Cardiac muscle cell (in vitro differentiated cells and primary cell): ENCODE measurements at places on chromosomes 12 and 14. TPM values are rescaled to one million over a fixed set of nuclear protein-coding genes. Genes with fewer than 3 reads are reported as not detected.
A peak's percentile ranks its signal among the peaks of the same experiment; 100 is the strongest.

Gene RAD9B
- total RNA-seq = 0.21 and 1.1 TPM in 2 replicates

DNA sequence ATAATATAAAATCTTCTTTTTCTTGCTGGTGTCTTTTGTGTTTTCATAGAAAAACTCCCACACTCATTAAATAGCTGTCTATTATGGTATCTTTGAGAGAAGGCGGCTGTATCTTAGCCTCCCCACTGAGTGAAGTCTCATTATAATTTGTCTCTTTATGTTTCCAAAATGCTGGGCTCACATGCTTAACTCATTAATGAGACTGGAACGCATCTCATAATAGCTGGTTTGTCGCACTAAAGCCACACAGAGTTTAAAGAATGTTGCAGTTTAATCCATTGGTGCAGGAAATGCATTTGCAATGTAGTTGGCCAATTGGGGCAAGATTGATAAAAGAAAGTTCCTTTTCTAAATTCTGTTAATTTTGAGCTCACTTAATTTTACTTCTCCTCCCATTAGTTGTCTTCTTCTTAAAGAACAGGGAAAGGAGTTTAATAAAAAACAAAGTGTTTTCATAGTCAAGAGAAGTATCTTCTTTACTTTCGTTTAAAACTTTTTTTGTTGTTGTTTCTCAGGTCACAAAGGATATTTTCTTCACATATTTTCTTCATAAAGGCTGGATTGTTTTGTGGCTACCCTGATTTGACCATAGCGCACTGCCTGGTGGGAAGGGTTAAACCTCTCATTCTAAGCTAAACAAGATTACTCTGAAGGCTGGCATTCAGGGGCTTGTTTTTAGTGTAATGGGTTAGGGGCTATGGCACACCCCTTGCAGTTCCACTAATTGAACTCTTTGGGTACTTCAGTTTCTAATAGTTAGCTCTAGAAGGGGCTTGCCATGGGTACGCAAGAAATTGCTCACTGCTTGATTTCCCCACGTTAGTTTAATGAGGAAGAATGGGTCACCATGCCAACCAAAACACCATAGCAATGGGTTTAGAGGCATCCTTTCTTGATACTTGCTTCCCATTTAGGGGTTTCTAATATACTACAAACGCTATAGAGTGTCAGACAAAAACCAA lies 197.0 kb downstream of the TMTC2 start:
- no peaks in the 10 kb centered on the region for H3K4me1 ChIP-seq
- H3K27ac ChIP-seq = no peak overlapping the region
- H3K27me3 ChIP-seq = no peaks in the 10 kb centered on the region

Gene OR6C2
- total RNA-seq = not detected in 2 replicates

DNA sequence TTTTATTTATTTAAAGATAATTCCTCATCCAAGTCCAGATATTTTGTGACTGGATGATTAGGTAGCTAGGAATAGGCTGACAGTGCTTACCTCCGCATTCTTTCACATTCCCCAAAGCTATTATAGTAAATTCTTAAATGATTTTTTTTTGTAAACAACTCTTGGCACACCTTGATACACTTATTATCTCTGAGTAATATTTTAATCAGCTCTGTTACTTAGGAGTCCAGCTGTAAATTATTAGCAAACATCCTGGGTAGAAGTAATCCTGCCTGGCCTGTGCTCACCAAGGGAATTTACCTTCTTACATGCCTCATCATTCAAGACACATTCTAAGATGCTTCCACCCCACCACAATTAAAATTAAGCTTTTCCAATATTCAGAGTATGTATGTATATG lies 186.1 kb downstream of the SLC2A13 start:
- no peak for DNase-seq
- no peak overlapping the region for H3K27ac ChIP-seq
- H3K4me1 ChIP-seq = no peaks in the 10 kb centered on the region
- no peaks in the 10 kb centered on the region for H3K36me3 ChIP-seq
- H3K4me3 ChIP-seq = no peak overlapping the region

DNA sequence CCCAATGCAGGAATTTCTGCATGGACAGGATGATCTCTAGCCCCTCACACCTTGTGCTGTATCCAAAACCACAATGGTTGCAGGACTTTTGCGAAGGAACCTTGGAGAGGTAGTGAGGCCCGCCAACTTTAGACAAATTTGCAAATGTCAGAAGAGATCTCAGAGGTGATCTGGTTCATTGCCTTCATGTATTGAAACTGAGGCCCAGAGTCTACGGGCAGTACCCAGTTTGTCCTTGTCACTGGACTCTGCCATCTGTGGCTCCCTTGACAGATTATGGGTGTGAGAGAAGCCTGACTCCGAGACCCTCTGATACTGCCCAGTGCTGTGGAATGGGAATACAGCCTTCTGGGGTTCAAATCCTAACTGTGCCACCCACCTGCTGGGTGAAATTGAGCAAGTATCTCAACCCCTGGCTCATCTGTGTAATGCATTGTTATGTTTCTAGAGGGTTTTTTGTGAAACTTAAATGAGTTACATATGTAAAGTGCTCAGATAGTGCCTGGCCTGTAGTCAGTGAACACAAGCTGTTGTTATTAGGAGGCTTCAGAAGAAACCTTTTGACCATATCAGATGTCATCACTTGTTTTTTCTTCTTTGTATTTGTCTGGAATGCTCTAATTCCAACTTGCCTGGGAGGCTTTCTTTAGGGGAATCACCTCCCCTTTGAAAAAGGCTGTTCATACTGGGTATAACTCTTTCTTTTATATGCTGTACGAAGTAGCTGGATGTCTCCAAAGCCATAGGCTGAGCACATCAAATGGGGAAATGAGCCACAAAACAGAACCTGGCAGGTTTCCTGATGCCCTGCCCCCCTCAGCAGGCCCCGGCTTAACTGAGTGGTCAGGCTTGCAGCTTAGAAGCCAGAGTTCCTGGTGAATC lies 71.4 kb upstream of the SRSF5 start:
- peaks cover 51% of the 10 kb centered on the region for H3K4me1 ChIP-seq
- peak; percentile 39 for DNase-seq
- H3K36me3 ChIP-seq = no peaks in the 10 kb centered on the region

DNA sequence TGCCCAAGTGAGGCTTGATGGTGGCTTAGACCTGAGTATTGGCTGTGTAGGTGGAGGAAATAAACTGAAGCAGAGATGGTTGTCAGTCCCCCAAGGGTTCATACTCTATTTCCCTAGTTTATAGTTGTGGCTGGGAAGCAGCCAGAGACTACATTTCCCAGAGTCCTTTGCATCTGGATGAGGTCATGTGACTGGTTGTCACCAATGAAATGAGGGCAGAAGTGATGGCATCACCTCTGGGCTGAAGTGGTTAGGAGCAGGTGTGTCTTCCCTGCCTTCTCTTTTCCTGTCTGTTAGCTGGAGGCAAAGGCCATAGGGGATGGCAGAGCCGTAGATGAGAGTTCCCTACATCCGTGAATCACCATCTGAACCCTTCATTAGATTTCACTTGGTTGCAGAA lies 16.3 kb upstream of the NOS1 start:
- no peaks in the 10 kb centered on the region for H3K36me3 ChIP-seq
- H3K4me3 ChIP-seq = no peak overlapping the region

DNA sequence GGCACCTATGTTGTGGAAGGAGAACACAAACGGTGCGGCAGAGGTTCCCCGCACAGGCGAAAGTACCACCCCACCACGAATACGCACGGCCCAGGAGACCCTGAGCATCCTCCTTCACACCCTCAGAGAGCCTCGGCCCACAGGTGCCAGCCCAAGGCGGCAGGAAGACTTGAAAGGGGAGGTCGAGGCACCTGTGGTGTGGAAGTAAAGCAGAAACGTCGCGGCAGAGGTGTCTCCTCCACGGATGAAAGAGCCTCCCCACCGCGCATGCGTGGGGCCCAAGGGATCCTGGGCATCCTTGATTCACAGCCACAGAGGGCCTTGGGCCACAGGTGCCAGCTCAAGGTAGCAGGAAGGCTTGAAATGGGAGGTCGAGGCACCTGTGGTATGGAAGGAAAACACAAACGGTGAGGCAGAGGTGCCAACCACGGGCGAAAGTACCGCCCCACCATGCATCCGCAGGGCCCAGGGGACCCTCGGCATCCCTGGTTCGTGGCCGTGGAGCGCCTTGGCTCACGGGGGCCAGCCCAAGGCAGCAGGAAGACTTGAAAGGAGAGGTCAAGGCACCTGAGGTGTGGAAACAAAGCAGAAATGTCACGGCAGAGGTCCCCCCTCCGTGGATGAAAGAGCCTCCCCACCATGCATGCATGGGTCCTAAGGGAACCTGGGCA lies 380.1 kb downstream of the ALG10 start:
- no peak overlapping the region for H3K4me3 ChIP-seq
- no peaks in the 10 kb centered on the region for H3K4me1 ChIP-seq
- no peak overlapping the region for H3K27ac ChIP-seq
- H3K27me3 ChIP-seq = no peaks in the 10 kb centered on the region
- DNase-seq = no peak

DNA sequence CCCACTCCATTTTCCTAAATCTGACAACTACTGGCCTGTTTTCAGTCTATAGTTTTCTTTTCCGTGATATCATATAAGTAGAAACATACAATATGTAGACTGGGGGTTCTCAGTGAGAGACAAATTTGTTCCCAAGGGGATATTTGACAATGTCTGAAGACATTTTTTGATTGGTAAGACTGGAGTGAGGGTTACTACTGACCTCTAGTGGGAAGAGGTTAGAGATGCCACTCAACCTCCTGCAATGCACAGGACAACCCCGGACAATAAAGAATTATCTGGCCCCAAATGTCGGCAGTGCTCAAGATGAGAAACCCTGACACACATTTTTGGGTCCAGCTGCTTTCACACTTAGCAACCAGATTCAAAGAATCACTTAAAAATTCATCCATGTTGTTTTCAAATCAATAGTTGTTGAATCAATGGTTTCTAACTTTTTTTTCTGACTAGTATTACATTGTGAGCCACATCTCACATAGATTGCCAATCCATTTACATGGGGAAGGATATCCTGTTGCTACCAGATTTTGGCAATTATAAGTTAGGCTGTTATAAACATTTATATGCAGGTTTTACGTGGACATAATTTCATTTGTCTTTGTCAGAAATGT lies 307.1 kb downstream of the RPL10L start:
- DNase-seq = peak; percentile 2
- H3K4me3 ChIP-seq = no peak overlapping the region
- H3K4me1 ChIP-seq = no peaks in the 10 kb centered on the region
- H3K27me3 ChIP-seq = no peaks in the 10 kb centered on the region
- no peaks in the 10 kb centered on the region for H3K36me3 ChIP-seq
- no peak overlapping the region for H3K27ac ChIP-seq

Gene CAPZA3
- not detected in 2 replicates for total RNA-seq

DNA sequence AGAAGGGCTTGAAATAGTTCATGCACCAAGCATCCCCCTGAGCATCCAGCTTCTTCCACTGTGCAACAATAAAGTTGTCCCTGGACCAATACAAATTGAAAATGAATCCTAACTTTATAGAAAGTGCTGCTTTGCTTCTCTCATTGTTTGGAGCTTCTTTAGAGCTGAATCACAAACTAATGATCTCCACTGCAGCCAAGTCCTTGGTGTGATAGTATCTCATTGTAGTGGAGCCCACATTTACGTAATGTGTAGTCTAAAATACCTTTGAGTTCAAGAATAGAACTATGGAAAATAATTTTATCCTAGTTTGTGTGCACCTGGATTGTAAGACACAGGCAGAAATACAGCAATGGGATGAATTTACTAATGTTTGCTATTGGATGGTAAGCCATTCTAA lies 319.9 kb downstream of the EGLN3 start:
- H3K36me3 ChIP-seq = no peaks in the 10 kb centered on the region
- DNase-seq = no peak
- H3K4me1 ChIP-seq = no peaks in the 10 kb centered on the region
- no peaks in the 10 kb centered on the region for H3K27me3 ChIP-seq
- no peak overlapping the region for H3K27ac ChIP-seq

Gene BHLHE41
- 0.24 and 1.3 TPM in 2 replicates for total RNA-seq

GRCh38 chr12:11580125-11580751 lies 69.2 kb upstream of the ETV6 start:
- no peak for DNase-seq
- H3K4me3 ChIP-seq = no peak overlapping the region
- H3K27ac ChIP-seq = no peak overlapping the region
- no peaks in the 10 kb centered on the region for H3K27me3 ChIP-seq
- no peaks in the 10 kb centered on the region for H3K36me3 ChIP-seq

DNA sequence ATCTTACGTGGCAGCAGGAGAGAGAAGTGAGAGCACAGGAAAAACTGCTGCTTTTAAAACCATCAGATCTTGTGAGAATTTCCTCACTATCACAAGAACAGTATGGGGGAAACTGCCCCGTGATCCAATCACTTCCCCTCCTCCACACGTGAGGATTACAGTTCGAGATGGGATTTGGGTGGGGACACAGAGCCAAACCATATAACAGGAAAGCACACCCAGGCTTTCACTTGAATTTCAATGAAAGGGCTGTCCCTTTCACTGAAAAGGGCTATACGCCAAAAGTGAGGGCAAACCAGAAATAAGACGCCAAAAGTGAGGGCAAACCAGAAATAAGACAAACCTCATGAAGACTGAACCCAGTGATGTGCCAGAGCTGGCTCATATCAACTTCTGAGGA lies 22.8 kb upstream of the TMEM233 start:
- H3K27me3 ChIP-seq = no peaks in the 10 kb centered on the region
- no peaks in the 10 kb centered on the region for H3K36me3 ChIP-seq
- H3K4me1 ChIP-seq = no peaks in the 10 kb centered on the region
- DNase-seq = no peak

DNA sequence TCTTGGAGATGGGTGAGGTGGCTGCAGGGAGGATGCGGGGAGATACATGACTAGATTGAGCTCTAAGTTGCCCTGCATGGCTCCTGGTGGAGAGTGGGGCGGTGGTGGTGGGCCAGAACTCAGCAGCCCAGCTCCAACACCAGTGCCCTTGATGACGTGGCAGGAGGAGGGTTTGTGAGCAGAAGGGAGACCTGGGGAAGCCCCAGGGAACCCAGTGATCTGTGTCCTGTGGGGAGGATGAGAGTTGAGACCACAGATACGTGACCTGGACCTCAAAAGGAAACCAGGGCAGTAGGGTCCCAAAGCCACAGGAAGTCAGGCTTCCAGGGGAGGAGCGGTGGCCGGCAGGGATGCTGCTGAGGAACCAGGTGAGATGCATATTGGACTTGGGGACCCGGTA lies 989.1 kb upstream of the TMEM132C start:
- no peak overlapping the region for H3K4me3 ChIP-seq
- H3K27ac ChIP-seq = no peak overlapping the region
- H3K36me3 ChIP-seq = no peaks in the 10 kb centered on the region
- no peak for DNase-seq
- peaks cover 28% of the 10 kb centered on the region for H3K27me3 ChIP-seq
- no peaks in the 10 kb centered on the region for H3K4me1 ChIP-seq

GRCh38 chr12:116087962-116088361 lies 189.5 kb downstream of the MED13L start:
- peaks cover 15% of the 10 kb centered on the region for H3K4me1 ChIP-seq
- no peaks in the 10 kb centered on the region for H3K36me3 ChIP-seq
- no peak for DNase-seq
- H3K27ac ChIP-seq = no peak overlapping the region

- no peaks in the 10 kb centered on the region for H3K27me3 ChIP-seq
- H3K27ac ChIP-seq = no peak overlapping the region
- no peaks in the 10 kb centered on the region for H3K4me1 ChIP-seq
- peaks cover 35% of the 10 kb centered on the region for H3K36me3 ChIP-seq
These were observed 19.4 kb downstream of the ADGRD1 start for GRCh38 chr12:130973109-130973508.

- H3K4me1 ChIP-seq = no peaks in the 10 kb centered on the region
- H3K4me3 ChIP-seq = no peak overlapping the region
- no peaks in the 10 kb centered on the region for H3K27me3 ChIP-seq
- no peak overlapping the region for H3K27ac ChIP-seq
These were observed 138.7 kb upstream of the E2F7 start for GRCh38 chr12:77204083-77204482.

Gene TMCC3
- total RNA-seq = 0.60 and 1.3 TPM in 2 replicates

Gene SLC6A13
- 2.2 and 2.3 TPM in 2 replicates for total RNA-seq

- H3K36me3 ChIP-seq = no peaks in the 10 kb centered on the region
- no peak overlapping the region for H3K4me3 ChIP-seq
- no peak overlapping the region for H3K27ac ChIP-seq
- peak; percentile 24 for DNase-seq
- no peaks in the 10 kb centered on the region for H3K27me3 ChIP-seq
- peaks cover 69% of the 10 kb centered on the region for H3K4me1 ChIP-seq
These were observed 76.7 kb downstream of the MED13L start for GRCh38 chr12:116200812-116201211.
